ENCODE measurements at places on chromosomes 11 and 22.

GRCh38 chr11:64358536-64358906, 441 bp upstream of the RPS6KA4 start:
- no peak for DNase-seq

DNA sequence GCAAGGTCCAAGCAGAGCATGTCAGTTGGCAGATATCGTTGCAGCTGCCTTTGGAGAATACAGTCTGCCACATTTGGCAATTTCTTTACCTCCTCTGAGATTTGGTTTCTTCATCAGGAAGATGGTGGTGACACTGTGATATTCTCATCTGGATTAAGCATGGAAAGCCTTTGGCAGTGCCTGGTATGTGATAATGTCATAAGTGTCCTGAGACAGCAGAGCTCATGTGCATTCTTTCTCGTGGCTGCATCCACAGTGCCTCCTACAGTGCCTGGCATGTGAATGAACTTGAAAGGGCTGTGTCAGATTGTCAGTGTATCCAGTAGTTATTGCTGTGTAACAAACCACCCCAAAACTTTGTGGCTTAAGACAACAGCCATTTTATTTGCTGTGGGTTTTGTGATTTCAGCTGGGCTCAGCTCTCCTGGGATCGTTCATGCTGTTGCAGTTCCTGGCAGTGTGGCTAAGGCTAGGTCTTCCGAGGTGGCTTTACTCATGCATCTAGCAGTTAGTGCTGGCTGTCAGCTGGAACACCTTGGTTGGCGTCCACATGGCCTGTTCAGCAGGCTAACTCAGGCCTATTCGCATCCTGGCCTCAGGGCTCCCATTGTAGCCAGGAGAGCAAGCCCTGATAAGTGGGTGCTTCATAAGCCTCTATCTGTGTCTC, 35.7 kb upstream of the MICAL2 start:
- no peak for DNase-seq

DNA sequence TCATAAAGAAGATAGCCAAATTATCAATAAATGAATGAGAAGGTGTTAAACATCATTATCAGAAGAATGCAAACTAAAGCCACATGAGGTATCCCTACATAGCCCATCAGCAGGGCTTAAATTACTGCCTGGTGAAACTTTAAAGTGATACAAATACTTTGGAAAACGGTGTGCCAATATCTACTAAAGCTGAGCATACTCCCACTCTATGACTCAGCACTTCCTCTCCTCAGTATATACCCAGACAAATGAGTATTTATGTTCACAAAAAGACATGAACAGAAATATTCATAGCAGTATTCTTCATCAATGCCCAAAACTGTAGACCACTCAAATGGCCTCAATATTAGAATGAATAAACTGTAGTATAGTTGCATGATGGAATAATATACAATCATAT, 284.6 kb upstream of the ZC3H12C start:
- DNase-seq, result peak; percentile 53

GRCh38 chr22:49948958-49949913, 11.3 kb upstream of the PIM3 start:
- DNase-seq, result no peak

DNA sequence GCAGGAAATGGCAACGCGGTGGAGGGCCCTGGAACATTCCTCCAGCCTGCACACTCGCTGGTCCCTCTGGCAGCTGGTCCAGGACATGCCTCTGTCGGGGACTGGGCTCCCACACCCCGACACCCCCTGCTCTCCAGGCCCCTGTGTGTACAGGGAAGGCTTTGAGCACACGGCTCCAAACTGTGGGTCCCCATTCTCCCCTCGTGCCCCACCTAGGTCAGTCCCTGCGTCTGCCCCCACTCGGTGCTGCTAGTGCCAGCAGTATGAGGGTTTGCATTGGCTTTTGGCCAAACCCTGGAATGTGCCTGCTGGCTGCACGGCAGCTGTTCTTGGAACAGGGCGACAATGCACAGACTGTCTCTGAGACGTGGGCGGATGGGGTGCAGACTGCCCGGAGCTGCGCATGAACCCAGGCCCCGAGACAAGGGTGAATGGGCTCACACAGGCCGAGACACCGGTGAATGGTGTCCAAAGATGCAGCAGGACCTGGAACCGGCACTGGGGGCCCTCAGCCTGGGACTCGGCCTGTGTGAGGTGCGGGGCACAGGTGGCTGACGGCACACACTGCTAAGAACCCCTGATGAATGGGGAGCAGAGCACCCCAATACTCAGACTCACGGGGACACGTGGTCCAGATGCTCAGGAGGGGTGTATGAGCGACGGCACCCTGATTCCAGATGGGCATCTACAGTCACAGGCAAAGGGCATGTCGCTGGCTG, 7.5 kb upstream of the SYT8 start:
- no peak for DNase-seq

DNA sequence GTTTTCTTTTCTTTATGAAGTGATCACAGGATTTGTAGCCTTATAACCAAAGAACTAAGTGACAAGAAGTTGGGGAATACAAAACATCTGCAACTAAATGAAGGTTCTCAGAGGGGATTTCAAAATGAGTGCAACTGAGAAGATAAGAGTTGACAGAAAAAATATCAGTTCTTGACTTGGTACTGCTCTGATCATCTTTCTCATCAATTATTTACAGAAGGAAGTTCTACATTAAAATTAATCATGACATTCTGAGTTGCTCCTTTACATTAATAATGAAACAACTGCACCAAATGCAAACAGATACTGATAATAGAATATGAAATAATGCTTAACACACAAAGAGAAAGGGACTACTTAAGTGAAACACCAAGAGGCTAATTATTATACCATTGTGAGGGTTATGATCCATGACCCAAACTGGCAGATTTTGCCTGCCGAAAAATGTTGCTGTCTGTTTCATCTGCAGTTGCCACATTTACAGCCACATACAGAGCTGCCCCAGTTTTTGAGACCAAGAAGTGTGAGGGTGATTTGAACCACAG, 561.9 kb upstream of the ANO5 start:
- no peak for DNase-seq

GRCh38 chr11:70131606-70132190, 53.6 kb downstream of the ANO1 start:
- DNase-seq, result no peak

DNA sequence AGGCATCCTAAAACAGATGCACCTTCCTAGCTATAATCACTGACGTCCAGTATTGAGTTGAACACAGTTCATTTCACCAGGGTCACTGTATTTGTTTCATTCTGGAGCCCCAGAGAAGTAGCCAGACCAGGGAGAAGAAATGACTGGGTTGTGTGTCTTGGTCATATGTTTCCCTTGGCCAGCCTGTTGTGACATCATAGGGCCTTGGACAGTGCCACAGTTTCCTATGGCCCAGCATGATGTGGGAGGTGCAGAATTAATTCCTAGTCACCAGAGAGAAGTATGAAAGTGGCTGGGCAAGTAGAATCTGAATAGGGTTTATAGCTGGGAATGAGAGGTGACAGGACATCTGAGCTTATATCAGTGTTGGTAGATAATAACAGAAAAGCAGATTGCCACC, 84.0 kb upstream of the ZBED5 start:
- DNase-seq, result no peak

DNA sequence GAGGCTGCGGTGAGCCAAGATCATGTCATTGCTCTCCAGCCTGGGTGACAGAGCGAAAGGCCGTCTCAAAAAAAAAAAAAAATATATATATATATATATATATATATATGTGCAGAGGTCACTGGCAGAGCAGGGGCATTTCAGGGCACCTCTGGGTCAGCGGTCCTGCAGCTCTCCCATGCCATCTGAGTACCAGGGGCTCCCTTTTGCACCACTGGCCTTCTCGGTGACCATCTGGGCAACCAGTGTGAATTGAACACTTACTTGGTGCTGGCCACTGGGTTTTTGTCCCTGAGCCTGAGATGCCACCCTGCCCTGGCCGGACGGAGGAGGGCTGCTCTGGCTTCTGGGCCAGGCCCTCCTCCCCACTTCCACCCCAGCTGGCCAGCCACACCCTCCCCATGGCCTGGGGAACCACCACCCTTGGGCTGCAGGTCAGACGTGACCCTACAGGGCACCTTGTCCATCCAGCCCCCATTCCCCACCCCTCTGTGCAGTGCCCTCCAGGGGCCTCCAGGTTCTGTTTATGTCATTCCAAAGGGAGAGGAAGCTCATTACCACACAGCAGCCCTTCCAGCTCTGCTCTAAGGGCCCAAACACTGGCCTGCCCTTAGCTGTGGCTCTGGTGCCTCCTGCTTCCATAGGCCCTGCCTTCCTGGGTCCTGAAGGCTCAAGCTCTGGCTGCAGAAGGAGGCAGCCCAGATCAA, 10.3 kb downstream of the MAPK8IP1 start:
- no peak for DNase-seq

DNA sequence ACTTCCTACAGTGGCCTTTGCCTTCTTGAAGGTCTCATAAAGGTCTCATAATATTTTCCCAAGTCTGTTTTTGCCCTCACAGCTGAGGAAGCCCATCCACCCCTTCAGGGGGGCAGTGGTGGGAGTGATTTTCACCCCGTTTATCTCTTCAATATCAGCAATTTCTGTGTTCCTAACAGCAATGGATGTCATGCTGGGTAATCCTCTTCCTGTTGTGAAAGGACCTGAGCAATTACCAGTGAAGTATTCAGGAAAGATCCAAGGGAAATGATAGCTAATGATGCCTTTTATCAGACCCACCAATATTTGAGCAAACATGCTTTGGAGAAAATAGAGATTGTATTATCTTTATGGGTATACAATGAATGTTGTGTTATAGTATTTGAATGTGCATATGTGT, 226.9 kb downstream of the INSC start:
- DNase-seq, result no peak

DNA sequence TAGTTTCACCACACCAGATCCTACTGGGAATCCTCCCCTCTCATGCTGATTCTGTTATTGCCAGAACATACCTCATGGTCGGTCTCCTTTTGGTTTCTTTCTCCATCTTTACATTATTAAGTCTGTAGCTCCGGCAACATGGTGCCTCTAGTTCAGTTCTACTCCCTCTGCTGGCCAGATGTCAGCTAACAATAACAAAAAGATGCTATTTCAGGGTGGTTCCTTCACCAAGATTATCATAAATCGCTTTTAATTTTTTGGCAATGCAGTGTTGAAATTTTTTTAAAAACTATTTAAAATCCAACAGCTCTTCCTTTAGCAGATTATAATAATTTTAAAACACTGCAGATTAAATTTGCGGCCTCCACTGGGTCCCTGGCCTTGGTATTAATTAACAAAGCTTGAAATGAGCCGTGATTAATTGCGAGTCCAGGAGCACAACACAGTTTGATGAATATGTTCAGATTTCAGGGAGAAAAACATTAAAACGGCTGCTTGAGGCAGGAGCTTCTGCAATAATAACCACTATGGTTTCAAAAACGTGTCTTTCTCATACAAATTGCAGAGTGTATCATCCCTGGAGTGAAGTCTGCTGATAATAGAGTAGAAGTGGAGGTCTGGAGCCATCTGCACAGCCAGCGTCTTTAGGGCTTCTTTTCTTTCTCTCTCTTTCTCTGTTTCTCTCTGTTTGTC, 492.9 kb upstream of the KIRREL3 start:
- DNase-seq, result peak; percentile 29

GRCh38 chr11:126394036-126394435, 38.5 kb downstream of the ST3GAL4 start:
- DNase-seq, result no peak

DNA sequence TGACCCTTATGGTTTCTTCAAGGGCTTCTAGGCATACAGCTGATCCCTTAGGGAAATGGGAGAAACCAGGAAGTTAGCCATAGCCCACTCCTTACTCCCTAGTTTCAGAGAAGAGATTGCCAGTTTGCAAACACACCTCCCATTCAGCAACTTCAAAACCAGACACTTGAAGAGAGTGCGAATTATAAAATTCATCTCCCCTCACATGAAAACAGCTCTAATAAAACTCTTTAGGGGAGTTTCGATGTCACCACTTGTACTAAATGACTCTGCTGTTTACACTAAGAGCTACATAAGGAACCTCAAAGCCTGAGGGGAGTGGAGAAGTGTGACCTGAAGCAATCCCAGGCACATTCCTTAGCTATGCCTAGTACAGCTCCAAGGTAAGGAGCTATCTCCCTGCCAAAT, 8.3 kb downstream of the LGR4 start:
- DNase-seq, result no peak

DNA sequence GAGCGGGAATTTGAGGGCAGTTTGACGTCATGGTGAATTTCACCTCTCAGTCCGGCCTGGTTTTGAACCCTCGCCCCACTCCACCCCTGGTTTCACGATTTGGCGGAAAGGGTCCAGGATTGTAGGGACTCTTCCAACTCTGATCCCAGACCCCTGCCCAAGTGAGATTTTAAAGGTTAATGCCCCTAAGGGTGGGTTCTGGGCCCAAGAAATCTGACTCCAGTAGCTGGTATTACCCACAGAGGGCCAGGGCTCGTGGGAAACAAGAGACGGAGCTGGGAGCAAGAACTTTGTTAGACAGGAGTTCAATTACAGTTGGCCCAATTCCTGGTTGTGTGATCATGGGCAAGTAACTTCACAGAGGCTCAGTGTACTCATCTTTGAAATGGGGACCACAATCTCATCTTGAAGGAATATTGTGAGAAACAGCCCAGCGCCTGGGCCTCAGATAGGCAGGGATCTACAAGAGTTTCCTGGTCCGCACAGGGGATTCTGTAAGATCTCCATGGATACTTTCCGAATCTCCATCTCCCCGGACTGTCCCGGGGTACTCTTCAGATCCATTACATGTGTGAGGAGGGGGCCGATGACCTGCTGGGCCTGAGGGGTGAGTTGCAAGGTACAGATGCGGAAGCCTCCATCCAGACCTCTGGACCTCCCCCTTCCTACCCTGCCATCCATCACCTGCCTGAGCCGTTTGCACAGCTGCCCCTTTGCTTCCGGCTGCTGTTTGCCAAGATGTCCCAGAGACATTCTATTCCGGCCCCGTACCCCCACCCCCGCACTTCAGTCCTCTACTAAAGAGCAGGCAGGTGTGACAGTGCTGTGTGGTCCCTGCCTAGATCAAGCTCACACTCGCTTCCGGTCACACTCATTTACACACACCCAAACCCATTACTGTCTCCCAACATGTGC, 687 bp upstream of the CALCA start:
- no peak for DNase-seq

GRCh38 chr11:70189622-70190021, 13.5 kb upstream of the FADD start:
- DNase-seq, result no peak

- no peak for DNase-seq
These were observed 1.2 kb downstream of the ROM1 start for GRCh38 chr11:62614275-62614674.

DNA sequence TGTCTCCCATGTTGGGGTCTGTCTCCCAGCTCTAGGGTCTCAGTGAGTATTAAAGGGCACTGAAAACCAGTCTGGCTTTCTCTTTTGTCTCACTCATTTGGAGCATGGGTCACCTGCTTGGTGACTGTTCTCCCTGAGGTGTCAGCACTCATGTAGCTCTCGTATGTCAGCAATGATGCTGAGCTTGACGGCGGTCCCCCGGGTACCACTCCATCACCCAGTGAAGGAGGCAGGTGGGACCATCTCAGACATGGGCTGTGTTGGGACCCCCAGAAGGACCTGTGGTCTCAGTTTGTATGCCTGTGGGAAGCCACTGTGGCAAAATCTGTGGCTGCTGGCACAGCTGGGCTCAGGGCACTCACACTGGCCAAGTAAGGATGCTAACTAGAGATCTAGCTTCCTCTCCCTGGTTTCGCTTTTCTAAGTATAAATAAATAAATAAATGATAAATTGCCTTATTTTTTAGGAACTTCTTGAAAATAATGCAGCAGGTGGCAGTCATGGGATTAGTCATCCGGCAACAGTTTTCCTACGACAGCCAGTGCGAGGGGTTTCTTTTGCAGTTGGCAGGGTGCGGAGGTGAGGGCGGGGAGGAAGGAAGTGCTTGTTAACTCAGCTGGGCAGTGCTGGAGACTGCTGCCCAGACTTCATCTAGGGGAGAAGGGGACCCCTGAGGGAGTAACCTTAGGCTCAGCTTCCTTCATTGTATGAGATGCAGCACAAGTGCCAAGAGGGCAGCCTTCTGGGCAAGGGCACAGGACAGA, 48.8 kb downstream of the OSBP2 start:
- no peak for DNase-seq

Measured in cardiac muscle cell (in vitro differentiated cells and primary cell).